ENCODE measurements at places on chromosomes 6 and 20.

GRCh38 chr6:79687759-79688158 is 56.6 kb downstream of the SH3BGRL2 start:
- no peak for DNase-seq

- no peak for DNase-seq
Observed at GRCh38 chr6:112144145-112144926, 56.9 kb downstream of the FAM229B start.

DNA sequence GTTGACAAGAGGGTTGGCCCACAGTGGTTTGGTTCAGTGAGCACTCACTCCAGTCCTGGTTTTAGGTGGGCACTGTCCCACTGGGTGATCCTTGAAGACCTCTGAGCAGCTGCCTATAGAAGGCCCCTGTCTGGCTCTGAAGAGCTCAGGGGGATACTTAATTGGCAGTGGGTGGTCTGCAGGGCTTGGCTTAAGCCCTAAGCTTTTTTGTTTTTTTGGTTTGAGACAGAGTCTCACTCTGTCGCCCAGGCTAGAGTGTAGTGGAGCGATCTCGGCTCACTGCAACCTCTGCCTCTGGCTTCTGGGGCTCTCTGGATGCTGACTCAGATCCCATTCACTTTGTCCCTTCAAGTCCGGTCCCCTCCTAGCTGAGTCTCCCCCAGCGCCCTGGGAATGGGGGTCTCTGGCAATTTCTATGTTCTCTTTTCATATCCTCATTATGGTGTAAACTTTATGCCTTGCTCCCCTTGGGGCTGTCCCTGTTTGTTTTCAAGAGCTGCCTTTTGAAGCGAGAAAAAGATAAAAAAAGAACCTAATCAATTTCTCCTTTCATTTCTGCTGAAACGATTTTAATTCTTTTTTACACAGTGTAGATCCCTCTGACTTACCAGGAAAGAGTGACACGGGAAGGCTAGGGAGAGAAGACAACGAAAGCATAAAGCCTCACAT is 12.2 kb upstream of the KCNG1 start:
- DNase-seq = no peak

DNA sequence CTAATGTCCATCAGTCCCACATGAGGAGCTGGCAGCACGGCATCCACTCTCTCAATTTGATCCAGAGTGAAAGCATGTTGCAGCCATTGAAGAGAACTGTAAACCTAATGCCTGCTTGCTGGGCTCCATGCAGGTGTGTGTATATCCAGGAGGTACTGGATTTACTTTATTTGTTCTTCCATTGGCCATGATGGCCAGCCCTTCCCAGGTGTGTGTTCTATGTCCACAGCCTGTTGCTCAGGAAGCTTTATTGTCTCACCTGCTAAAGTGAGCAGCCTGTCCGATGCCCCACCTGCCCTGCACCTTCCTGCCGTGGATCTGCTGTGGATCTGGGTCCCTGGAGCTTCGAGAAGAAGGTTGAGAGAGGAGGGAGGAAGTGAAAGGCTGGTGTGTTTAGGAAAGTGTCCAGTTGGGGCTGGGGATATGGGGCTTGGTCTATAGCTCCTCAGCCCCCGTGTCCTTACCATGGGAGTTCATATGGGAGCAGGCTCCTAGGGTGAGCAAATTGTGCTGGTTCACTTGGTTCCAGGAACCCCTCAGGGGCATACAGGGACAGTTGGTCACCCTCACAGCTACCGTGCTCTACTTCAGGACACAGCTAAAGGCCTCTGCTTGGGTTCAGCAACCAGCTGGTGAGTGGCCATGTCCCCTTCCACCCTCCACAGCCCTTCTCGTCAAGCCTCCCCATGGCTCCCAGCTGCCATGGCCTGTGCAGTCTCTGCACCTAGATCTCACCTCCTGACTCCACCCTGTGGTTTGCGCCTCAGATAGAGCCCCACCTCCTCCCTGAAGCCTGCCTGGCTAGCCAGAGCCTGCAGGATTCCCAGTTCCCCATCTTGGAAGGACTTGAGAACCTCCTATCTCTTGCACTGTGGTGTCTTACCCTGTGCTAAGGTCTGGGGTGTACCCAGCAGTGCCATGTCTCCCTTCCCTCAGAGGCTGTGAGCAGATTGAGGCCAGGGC is 12.7 kb downstream of the TREML2 start:
- DNase-seq = no peak

DNA sequence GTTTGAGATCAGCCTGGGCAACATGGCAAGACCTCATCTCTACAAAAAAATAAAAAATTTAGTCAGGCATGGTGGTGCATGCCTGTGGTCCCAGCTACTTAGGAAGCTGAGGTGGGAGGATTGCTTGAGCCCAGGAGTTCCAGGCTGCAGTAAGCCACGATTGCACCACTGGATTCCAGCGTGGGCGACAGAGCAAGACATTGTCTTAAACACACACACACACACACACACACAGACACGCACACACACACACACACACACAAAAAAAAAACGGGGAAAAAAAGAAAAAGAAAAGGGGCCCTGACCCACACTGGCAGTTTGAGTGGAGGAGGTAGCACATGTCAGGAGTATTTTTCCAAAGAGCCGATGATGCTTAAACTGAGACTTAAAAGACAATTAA is 122.2 kb downstream of the AFG1L start:
- DNase-seq = no peak

DNA sequence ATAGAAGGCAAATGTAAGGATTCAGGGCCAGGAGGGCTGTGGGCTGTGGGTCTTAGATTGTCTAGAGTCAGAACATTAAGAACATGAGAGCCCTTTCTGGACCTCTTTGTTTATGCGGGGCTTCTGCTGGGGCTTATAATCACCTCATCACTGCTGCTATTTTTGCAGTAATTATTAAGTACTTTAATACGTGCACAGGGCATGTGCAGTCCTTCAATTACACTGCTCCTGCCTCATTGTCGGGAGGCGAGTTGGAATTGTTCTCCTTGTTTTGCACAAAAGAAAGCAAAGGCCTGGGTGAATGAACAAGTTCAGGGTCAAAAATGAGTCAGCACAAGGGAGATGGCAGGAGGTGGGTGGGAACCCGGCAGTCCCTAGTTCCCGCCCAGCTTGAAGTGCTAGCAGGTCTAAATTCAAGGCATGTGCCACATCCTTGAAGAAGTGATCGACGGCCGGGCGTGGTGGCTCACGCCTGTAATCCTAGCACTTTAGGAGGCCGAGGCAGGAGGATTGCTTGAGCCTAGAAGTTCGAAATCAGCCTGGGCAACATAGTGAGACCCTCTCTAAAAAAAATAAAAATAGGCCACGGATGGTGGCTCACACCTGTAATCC is 34.4 kb upstream of the PTPN1 start:
- DNase-seq = no peak

GRCh38 chr6:15305909-15306308 is 60.0 kb downstream of the JARID2 start:
- peak; percentile 52 for DNase-seq

- no peak for DNase-seq
Observed at GRCh38 chr20:34632870-34633452, 43.9 kb downstream of the PIGU start.

DNA sequence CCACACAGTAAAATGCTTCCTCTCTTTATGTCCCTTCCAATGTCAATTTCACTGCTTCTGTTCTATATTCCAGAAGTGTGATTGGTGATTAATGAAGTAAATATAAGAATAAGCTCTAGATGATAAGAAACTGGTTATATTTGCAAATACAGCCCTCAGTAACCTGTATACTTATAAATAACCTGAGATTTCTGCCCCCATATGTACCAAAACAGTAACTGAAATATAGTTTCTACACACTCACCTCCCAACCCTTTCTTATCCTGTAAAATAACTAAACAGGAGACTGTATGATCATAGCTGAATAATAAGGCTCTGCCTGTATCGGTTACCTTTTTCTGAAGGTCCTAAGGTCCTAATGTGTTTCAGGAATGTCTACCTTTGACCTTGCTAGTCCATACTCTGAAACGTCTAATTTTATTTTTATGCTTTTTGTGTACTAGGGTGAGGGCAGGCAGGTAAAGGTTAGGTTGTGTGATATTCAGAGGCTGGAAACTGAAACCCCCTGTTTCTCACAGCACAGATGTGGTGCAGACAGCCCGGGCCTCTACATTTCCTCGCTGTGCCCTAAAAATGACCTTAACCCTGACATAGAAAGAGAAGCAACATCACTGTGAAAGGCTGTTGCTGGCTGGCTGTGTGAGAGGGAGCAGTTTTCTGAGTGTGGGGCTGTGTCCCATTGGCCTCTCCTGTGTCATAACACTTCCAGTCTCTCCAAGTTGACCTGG is 378.8 kb downstream of the CENPW start:
- DNase-seq = no peak

DNA sequence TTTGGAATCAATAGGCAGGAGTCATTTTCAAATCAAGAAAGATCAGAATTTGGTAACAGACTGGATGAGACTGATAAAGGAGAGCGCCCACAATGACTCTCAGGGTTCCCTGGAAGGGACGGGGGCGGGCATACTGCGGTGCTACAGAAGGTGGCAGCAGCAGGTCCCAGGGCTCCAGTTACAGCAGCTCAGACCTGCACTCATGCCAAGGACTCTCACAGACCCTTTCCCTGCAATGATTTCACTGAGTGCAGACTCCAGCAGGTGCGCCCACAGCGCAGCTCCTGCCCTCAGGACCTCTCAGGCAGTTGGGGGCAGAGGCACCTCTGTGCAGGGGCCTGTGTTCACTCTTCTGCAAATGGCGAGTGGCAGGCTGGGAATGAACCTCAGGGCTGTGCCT is 359.8 kb downstream of the ZFAND3 start:
- no peak for DNase-seq

- DNase-seq = peak; percentile 96
Observed at GRCh38 chr6:149648148-149649145, at the start of gene KATNA1. Gene KATNA1, minus strand, starts transcription at chr6:149648714. Its CDS starts 10,167 bp downstream, at chr6:149638547.

DNA sequence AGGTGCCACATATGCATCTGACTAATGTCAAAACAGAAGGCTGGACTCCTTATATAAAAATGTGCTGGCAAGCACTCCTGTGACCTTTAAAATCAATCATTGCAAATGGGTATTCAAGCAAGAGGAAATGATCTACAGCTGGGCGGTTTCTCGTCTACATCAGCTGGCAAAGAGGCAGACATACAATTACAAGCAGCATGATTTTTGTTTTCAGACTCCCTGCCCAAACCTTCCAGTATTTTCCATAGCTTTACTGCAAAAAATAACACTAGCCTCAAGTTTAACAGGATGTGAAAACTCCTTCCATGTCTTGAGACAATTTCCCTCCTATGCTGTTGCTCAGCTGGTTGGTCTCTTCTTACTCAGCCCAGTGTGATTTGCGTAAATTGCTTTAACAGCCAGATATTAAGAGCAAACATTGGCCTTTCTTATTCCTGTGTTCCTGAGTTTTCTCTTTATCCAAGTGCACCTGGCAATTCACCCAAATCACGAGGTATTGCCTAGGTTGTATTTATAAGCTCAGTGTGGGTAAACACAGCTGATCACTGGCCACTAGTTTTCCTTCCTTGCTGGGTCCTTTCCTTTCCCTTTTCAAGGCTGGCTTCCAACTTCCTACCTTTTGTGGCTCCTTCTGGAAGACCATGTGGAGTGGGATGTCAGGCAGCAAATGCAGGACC is 130.4 kb downstream of the MOXD1 start:
- no peak for DNase-seq

GRCh38 chr6:134061440-134061839 is 9.0 kb upstream of the SLC2A12 start:
- no peak for DNase-seq

GRCh38 chr6:30571762-30572082 is 480 bp downstream of the ABCF1 start:
- no peak for DNase-seq

DNA sequence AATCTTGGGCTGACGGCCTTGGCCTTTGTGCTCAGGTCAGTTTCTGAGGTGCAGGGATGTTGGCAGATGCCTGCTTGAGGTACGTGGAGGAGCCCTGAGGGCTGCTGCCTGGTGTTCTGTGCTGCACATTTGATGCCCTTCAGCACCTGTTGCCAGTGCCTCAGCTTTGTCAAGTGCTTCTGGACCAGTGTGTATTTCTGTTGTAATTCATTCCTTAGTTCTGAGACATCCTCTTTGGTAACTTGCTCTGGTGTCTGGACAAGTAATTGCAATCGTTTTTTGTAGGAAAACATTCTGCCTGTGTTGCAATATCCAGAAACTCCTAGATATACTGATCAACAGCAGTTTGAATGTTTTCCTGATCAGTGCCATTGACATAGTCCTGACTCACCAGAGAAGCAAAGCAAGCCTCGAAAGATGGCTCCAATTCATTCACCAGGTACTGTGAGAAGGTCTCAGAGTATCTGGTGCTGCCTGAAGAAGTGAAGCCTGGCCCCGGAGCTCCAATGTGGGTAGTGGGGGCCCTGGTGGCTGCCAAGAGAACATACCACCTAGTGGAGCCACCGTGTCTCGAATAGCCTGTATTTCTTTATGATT is 26.7 kb downstream of the ZNF337 start:
- DNase-seq = no peak

DNA sequence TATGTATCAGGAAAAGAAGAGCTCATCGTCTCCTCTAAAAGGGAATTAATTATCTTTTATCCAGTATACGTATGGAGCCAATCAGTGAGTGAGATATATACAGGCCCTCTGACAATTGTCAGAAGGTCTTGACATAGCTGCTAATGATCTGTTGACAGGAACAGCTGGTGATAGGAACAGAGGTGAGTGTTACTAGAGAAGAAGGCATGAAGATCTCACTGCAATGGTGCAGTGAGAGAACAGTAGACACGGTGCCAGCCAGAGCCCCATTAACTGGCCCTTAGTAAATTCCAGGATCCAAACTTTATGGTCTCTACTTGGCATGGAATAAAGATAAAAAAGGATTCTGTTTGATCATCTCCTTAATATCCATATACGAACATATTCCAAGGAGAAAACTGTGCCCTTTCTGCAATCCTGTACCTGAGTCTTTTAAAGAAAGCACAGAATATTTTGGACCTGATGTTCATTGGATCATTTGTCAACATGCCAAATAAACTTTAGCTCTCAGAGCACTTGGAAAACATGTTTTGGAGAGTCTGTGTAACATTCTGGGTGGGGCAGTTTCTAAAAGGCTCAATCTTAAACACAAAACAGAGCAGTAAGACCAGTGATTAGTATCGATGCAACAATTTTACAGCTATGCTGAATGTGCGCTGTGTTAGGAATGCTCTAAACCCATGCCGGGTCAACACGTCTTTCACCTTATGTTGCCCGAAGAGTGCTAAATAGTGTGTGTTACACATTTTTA is 135.8 kb upstream of the CITED2 start:
- DNase-seq = no peak

DNA sequence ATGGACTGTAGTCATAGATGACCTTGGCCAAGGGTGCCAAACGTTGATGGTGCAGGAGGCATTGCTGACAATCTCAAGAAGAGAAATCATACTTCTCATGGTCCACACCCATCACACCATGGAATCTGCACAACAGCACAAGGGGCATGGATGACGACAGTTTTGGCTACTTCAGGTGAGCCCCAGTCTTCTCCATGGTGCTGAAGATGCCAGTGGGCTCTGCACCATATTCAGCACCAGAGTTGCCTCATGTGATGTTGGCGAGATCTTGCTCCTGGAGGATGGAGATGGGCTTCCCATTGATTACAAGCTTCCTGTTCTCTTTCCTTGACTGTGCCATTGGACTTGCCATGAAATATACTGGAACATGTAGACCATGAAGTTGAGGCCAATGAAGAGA is 188.9 kb downstream of the NRN1 start:
- no peak for DNase-seq

- peak; percentile 63 for DNase-seq
Observed at GRCh38 chr6:24520929-24521546, 26.3 kb downstream of the ALDH5A1 start.

GRCh38 chr6:52144196-52145076 is 41.7 kb upstream of the IL17A start:
- DNase-seq = no peak

GRCh38 chr6:170135821-170136471 is 154.9 kb downstream of the DLL1 start:
- no peak for DNase-seq

Measured in activated CD8-positive, alpha-beta memory T cell treated with anti-CD3 and anti-CD28 coated beads for 24 hours (primary cell).